Activated CD4-positive, alpha-beta T cell treated with anti-CD3 and anti-CD28 coated beads for 24 hours (primary cell): ENCODE measurements at places on chromosomes 6 and 20.
A peak's percentile ranks its signal among the peaks of the same experiment; 100 is the strongest.

GRCh38 chr6:39076623-39077535, 28.3 kb downstream of the GLP1R start:
- DNase-seq = no peak

DNA sequence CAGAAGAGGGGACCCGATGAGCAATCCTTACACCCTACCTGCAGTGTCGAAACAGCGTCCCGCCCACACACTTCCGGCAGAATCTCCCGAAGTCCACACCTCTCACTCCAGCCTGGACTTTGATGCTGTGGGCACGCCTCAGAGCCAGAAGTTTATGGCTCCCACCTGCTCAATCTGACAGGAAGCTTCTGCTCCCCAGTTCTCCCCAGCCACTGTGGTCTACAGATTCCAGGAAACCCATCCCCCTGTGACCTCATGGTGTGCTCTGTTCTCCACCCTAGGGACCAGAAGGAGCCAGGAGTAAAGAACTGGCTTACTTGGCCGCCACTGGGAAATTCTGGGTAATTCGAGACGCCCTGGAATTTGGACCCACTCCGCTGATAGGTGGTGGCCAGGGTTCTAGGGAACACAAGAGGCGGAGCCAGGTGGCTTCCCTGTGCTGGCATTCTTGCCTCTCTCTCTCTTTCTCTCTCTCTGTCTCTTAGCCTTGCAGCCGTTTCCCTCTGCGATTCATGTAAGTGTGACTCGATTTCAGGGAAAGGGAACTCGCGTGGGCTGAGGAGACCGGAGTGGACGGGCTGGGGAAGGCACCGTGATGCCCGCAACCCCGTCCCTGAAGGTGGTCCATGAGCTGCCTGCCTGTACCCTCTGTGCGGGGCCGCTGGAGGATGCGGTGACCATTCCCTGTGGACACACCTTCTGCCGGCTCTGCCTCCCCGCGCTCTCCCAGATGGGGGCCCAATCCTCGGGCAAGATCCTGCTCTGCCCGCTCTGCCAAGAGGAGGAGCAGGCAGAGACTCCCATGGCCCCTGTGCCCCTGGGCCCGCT, at the start of gene TRIM15:
TSS of gene TRIM15 (plus strand) at position 457 of the 828 bp plus-strand sequence. CDS start at position 596, 139 bp downstream.
- DNase-seq = peak; percentile 55

DNA sequence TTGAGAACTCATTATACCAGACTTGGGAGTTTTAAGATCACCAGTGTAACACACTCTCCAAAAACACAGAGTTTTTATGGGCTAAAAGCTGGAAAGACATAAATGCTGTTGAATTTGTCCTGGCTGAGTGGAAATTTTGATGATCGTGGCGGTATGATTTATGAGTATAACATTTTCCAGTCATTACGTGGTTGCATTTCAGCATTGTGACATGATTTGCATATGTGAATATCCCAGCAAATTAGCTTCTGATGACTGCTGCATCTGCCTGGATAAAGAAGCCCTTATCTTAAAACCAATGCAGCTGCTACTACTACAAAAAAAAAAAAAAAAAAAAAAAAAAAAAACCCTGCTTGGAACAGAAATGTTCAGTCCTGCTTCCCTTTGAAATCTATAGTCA, 850.9 kb downstream of the TFAP2A start:
- no peak for DNase-seq

DNA sequence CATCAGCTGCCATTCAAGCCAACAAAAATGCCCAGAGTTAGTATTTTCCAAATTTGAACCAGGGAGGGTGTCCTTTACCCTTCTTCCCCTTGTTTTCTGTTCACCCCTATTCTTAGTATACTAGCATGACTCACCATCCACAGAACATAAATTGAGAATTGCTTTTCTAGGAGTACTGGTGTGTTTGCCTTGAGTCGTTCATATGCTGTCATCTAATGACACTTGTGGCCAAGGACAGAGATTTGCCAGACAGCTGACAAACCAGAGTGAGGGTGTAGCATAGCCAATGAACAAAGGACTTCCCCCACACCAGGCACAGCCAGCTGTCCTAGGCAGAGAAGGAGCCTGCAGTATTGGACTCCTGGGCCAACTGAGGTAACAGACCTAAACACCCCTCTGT, 62.2 kb downstream of the FILIP1 start:
- no peak for DNase-seq

GRCh38 chr20:4897600-4897999, 103.7 kb downstream of the SLC23A2 start:
- no peak for DNase-seq

GRCh38 chr6:90065173-90065572, 170.9 kb downstream of the GJA10 start:
- DNase-seq = no peak

DNA sequence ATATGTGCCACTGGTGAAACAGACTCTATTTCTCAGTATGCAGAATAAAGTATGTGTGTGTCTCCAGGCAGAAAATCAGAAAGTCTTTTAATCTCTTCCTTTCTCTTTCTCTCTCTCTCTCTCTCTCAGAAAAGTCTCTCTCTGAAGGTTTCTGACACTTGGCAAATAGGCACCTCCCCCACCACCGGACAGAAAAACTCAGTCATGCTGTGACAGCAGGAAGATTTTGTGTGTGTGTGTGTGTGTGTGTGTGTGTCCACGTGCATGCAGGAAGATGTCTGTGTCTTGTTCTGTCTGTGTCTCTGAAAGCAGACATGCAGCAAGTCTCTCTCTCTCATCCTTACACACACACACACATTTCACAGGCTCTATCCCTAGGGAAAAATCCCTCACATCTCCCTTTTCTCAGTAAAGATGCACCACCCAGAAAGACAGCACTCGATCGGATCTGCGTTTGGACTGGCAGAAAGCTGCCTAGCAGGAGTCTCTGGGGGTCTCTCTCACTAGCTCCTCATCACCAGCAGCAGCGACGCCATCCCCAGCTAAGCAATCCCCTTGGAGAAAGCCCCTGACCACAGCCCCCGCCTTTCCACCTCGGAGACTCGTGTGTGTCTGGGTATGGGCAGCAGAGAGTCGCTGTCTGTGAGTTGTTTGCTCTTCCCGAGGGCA, 98.3 kb downstream of the EDN3 start:
- DNase-seq = no peak

- no peak for DNase-seq
These were observed 53.7 kb downstream of the PPP1R16B start for GRCh38 chr20:38859070-38859690.

DNA sequence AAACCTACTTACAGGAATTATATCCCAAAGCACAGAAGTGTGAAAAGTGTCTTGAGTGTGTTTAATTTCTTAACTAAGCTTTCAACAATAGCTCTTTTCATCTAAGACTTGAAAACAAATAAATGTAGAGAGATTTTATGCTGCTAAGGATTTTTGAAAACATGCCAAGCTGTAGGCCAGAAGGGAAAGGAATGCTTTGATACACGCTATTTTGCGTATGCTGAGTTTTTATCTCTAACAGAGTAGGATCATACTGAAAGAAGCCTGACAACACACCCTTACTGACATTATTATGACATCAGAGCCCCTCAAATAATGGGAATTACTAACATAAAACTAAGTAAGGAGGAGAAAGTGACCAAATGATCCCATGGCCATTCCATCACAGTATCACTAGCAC, 265.5 kb downstream of the KHDC1L start:
- no peak for DNase-seq

- no peak for DNase-seq
These were observed 124.5 kb downstream of the THEMIS start for GRCh38 chr6:127776320-127776719.

GRCh38 chr6:136992113-136992512, 52.7 kb downstream of the IL20RA start:
- no peak for DNase-seq

DNA sequence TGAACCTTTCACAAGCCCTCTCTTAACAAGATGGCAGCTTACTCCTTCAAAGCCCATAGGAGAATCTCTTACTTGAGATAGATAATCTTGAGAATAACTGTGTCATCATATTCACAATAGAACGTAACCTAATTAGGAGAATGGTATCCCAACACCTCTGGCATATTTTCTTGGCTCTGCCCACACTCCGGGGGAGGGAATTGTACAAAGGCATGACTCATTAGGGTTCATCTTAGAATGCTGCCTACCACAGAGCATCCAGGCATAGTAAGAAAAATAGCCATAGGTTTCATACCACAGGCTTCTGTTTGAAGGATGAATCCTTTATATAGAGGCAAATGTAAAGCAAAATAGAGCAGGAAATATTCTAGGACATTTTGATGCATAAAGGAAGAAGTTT, 1100.6 kb upstream of the CITED2 start:
- no peak for DNase-seq

DNA sequence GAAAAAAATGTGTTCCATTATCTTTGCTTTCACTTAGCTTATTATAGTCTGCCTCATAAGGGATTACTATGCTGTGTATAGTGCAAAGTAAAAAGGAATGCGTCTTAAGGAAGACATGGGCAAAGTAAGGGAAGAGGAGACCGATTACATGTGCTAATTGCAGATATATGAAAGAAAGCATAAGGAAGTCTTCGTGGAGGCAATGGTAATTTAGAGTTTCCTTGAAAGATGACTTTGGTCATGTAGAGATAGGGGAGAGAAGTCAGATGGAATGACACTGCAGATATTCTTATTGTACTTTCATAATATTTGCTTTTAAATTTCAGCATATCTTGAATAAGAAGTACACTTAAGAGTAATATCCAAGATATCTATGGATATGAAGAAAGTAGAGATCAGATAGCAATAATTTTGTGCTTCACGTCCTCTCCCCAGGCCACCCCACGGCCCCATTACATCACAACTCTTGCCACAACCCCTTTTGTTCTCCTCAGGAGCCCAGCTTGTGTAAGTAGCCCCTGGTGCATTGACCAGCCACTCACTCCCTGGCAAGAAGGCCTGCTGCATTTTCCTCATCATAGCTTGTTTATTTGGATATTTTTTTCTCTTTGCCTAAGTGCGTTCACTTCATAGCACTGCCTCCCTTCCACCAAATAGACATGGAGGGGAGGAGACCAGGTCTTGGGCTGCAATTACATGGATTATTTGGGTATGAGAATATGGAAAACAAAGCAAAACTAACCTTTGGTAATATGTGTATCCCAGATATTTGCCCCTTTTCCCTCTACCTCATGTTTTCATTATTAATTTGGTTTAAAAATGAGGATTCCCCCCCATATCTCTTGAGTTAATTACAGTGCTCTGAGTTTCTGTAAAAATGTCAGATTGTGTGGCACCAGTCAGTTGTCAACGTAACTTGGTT, 30.7 kb upstream of the COL10A1 start:
- no peak for DNase-seq

DNA sequence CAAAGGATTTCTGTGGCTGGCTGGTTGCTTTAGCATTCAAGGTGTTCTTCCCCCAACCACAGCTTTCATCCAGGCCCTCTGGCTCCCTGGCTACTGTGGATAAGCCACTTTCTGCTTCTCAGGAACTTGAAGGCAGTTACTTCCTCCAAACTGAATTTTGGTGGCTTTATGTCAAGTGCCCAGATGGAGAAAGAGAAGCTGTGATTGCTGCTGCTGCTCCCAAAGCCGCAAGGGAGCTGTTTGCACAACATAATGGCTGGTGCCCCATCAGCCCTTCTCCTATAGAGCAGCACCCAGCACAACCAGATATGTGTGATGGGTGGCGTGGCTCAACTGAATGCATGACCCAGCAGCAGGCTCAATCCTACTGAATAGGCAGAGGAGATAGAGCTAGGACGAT, 465.2 kb downstream of the MAFB start:
- DNase-seq = no peak

- no peak for DNase-seq
These were observed 230.5 kb upstream of the KHDRBS2 start for GRCh38 chr6:62516291-62517141.

DNA sequence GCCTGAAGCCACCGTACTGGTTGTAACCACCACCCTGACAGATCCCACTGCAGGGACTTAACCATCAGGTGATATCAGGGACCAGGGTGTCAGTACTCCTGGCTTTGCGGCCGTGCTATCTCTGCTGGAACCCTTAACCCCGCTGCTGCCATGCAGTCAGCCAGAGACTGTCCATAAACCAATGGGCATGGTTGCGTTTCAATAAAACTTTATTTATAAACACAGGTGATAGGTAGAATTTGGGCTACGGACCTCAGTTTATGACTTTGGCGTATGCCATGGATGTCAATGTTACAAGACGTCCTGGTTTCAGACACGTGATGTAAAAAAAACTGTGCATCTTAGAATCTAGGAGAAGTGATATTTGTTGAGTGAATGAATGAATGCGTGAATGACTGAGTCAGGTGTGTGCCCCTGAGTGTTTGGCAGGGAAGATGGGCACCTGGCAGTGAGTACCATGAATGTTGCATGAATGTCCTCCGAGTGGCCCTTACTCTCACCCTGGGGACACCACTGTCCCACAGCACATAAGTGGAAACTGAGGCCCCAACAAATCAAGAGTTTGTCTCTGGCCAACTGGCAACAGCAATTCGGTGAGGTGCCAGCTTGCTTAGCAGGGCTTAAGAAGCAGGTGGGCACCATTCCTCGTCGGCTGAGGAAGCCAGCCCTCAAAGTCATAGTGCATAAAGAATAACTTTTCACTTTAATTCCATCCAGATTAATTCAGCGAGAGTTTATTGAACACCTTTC, 64.0 kb upstream of the APCDD1L start:
- DNase-seq = no peak

- no peak for DNase-seq
These were observed 65.0 kb downstream of the ID4 start for GRCh38 chr6:19902201-19902600.

DNA sequence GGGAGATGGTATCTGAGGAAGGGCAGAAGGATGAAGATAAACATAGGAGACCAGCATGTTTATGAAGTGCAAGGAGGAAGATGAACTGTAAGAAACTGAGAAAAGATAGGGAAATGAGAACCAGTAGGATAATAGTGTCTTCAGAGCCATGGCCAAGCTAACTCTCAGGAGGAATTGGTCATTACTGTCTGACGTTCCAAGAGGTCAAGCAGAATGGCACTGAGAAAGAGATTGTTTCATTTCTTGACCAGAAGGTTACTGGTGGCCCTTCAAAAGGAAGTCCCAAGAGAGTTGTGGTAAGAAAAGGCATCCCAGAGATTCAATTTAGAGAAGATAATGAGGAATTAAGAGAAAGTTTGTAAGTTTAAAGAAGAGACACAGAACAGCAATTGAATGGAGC, 47.5 kb downstream of the EYA4 start:
- DNase-seq = no peak

DNA sequence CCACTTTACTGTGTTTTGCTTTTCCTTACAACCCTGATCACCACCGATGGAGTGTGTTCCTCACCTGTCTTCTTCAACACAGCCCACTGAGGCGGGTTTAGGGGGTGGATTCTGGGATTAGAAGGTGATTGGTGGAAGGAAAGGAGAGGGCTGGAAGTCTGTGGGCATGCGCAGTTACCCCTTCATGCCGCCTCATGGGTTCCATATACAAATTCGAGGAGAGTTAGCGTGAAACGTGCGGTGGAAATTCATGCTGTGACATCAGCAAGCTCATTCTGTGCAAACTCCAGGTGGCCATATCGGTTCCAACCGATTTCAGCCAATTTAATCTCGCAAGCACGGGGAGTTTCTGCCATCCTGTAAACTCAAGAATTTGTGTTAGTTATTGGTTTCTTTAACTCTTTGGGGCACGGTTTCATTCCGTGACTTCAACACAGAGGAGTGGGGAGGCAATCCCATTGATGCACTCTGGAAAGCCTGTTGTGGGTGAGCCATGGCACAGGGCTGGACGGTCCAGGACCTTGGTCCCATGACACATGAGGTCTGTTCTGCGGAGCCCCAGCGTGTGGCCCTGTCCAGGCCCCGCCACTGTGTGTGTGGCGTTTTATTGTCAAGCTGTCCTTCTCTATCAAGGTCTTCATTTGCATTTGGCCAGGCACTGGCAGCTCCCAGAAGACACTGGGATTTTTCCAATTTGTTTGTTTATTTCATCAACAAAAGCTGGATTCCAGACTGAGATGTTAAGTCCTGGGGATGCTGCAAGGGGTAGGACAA, 482.8 kb upstream of the SULF2 start:
- no peak for DNase-seq

- no peak for DNase-seq
These were observed 200.5 kb upstream of the HSF2 start for GRCh38 chr6:122198922-122199321.
